ENCODE measurements at places on chromosomes 1 and 21. TPM values are rescaled to one million over a fixed set of nuclear protein-coding genes. Genes with fewer than 3 reads are reported as not detected.

DNA sequence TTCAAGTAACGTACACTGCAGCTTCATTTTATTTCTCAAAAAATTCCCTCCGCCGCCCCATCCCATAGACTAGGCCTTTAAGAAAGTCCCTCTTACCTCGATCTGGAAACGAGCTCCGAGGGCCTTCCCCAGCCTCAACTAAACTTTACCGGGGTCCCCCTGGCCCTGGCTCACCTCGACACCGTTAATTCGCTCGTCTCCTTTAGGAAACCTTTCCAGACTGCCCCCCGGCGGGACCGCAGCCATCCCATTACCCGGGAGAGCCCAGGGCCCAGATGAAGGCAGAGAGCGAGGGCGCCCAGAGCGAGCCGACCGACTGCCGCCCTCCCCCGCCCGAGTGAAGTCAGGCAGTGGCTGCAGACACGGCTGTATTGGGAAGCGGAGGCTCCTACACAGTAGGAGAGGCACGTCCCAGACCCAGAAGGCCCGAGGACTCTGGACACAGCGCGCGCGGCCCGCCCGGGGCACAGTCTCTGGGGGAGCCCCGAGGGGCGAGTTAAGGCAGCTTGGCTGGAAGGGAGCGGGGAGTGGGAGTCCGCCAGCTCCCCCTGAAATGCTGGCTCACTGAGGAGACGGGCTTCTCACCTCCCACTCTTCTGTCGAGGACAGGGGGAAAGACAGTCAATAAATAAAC, 14.6 kb downstream of the SEMA6C start:
- peaks cover 12% of the 10 kb centered on the region for H3K36me3 ChIP-seq
- peaks cover 15% of the 10 kb centered on the region for H3K4me1 ChIP-seq
- H3K27me3 ChIP-seq = peaks cover 43% of the 10 kb centered on the region
- peak overlapping the region; percentile 72 for H3K4me3 ChIP-seq

DNA sequence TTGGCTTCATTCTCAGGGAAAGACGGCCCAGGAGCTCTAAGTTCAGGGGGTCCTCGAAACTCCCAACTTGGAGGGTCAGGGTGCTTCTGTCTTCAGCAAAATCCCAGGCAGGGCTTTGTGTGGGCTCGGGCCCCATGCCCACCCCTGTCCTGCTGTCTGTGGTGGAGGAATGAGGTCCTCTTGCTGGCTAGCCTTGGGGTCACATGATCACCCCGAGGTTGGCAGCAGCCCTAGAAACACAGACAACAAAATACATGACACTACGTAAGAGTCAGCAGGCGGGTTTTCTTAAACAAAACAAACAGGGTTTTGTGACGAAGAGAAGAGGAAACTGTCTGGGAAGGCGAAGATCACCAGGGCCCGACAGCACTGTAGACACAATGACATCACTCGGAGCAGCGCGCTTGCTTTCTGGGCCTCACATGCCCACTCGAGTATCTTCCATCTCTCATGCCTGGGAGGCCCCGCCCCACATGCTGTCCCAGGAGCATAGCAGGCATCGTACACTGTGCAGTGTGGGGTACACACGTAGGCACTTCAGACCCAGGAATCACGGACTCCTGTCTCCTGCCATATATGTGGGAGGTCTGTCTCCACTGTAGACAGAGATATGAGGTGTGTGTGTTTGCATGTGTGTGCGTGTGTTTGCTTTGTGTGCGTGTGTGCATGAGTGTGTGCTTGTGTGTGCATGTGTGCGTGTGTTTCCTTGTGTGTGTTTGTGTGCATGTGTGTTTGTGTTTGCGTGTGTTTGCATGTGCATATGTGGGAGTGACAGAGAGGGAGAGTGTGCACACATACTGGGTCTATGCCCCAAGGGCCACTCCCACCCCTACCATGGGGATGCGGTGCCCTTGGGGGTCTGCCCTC, 94.7 kb downstream of the SIK1 start:
- no peak for DNase-seq
- peaks cover 2% of the 10 kb centered on the region for H3K36me3 ChIP-seq
- H3K4me3 ChIP-seq = no peak overlapping the region
- peak overlapping the region; percentile 54 for H3K27ac ChIP-seq
- no peaks in the 10 kb centered on the region for H3K27me3 ChIP-seq

GRCh38 chr1:156358641-156359040, 10.4 kb upstream of the RHBG start:
- DNase-seq = no peak
- H3K4me3 ChIP-seq = no peak overlapping the region
- H3K27me3 ChIP-seq = peaks cover 24% of the 10 kb centered on the region
- peaks cover 12% of the 10 kb centered on the region for H3K4me1 ChIP-seq

GRCh38 chr1:115118086-115118485, 28.8 kb upstream of the TSPAN2 start:
- H3K36me3 ChIP-seq = peaks cover 32% of the 10 kb centered on the region
- H3K4me3 ChIP-seq = no peak overlapping the region
- DNase-seq = no peak
- no peak overlapping the region for H3K27ac ChIP-seq

- H3K27me3 ChIP-seq = peaks cover 7% of the 10 kb centered on the region
- H3K27ac ChIP-seq = no peak overlapping the region
- H3K36me3 ChIP-seq = no peaks in the 10 kb centered on the region
- DNase-seq = no peak
Measured at GRCh38 chr21:41070284-41070683, 97.7 kb upstream of the BACE2 start.

GRCh38 chr1:28582248-28582615, 9.8 kb upstream of the RAB42 start:
- peak overlapping the region; percentile 65 for H3K27ac ChIP-seq
- peak overlapping the region; percentile 92 for H3K4me3 ChIP-seq
- H3K27me3 ChIP-seq = no peaks in the 10 kb centered on the region
- peaks cover 24% of the 10 kb centered on the region for H3K4me1 ChIP-seq
- peaks cover 40% of the 10 kb centered on the region for H3K36me3 ChIP-seq
- no peak for DNase-seq

TAS1R2 gene
- not detected for total RNA-seq

GIPC2 gene
- 1.6 TPM for total RNA-seq

DNA sequence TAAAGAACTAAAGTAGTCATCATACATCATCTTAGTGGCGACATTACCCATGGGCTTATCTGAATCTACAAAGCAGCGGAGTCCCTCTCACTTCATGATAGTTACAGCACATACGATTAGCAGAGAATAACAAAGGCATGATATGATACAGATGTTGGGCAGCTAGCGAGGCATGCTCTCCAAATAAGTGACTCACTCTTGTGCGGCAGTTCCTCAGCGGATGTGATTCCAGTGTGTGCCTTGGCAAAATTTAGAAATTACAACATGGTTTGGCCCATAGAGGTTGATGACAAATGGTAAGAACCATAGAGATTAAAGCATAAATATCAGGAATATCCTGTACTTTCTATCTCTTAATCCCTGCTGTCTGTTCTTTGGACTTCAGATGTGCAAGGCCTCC, 48.1 kb upstream of the PAXBP1 start:
- H3K27ac ChIP-seq = no peak overlapping the region
- no peaks in the 10 kb centered on the region for H3K36me3 ChIP-seq
- no peaks in the 10 kb centered on the region for H3K4me1 ChIP-seq

All from WTC11 (cell line).